Stimulated activated CD4-positive, alpha-beta T cell treated with anti-CD3 and anti-CD28 coated beads, Interleukin-1b, Interleukin-23, amount 100 ng/mL, for 1 hour (primary cell): ENCODE measurements at places on chromosomes 3 and 15.

GRCh38 chr15:68666812-68667450 is 88.1 kb downstream of the CORO2B start:
- DNase-seq, result no peak

- no peak for DNase-seq
Measured at GRCh38 chr15:35330916-35331315, 215.0 kb downstream of the DPH6 start.

- no peak for DNase-seq
Measured at GRCh38 chr15:51869060-51869421, 39.6 kb downstream of the TMOD3 start.

DNA sequence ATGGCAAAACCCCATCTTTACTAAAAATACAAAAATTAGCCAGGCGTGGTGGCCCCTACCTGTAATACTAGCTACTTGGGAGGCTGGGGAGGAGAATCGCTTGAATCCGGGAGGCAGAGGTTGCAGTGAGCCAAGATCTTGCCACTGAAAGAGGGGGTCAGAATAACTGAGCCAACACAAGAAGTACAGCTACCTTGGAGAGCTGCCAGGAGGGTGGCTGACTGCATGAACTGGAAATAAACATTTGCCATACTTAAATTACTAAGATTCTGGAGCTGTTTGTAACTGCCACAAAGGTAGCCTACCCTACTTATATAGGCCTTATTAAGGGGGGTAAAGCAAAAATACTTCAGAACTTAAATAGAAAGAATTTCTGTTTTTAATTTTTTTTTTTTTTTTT is 15.4 kb upstream of the PIK3CB start:
- DNase-seq, result no peak

DNA sequence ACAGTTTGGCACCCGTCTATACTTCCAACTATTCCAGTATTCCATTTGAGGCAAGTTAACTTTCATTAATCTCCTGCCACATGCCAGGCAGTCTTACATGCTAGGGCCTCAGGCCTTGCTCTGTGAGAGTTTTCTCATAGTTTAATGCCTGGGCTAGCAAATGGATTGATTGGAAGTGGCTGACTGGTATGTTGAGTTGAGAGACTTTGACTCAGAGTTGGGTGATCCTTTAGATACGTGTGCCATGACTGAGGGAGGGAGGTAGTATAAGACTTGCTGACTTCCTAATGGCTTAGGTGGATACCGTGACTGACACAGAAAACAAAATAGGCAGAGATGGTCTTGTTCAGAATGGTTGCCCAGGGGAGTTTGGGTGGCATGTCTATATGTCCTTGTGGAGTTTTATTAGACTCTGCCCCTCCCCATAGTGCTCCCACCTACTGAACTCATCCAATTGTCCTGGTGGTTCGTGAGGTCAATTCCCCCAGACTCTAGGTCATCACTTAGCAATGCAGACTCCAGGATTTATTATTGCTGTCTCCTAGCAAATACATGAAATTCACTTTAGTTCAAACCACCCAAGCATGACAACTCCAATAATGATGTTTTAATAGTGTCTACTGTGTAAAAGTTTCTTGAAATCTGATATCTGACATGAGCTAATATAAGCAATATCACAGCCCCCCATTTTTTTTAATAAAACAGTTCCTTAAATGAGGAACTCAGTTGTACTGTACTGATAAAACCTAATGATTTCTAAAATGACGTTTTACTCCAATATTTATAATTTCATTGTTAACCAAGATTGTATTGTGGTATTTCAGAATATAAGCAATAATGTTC is 413.9 kb upstream of the MDFIC2 start:
- DNase-seq, result no peak

GRCh38 chr3:52277071-52277964 is 1.1 kb downstream of the WDR82 start:
- peak; percentile 46 for DNase-seq

GRCh38 chr3:13495921-13496723 is 16.0 kb downstream of the HDAC11 start:
- DNase-seq, result peak; percentile 44

DNA sequence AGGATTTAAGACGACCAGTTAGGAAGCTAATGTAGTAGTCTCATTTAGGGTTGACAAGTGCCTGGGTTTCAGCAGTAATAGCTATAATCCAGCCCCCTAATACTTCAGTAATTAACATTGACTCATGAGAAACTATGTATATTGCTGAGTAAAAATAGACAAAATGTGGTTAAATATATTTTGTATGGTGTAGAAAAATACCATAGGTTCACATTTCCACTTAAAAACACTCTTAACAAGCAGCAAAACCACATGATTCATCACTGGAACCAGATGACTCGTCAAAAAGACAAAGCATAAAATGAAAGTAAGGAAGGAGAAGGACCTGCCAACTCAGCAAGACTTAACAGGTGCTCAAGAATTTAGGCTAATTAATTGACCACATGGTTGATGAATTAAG is 288.9 kb downstream of the EFHB start:
- no peak for DNase-seq

GRCh38 chr15:48266024-48266689 is 60.1 kb downstream of the SLC12A1 start:
- no peak for DNase-seq

DNA sequence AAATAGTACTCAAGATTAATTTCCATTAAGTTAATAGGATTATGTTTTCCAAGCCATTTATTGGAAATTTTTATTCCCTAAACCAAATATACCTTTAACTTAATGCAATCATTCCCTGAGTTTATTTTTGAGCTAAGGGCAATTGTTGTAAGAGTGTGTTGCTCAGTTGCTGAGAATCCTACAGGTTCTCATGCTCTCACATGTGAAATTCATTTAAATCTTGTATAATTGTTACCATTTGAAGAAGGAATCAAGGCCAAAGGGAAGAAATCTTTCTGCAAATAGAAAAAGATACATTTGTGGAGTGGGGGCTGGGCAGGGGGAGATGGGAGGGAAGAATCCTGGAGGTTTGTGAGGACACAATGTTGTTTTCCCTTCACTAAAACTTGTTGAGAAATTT is 202.7 kb upstream of the STRIT1 start:
- no peak for DNase-seq

GRCh38 chr3:141941093-141941492 is 64.7 kb downstream of the ATP1B3 start:
- DNase-seq, result no peak

DNA sequence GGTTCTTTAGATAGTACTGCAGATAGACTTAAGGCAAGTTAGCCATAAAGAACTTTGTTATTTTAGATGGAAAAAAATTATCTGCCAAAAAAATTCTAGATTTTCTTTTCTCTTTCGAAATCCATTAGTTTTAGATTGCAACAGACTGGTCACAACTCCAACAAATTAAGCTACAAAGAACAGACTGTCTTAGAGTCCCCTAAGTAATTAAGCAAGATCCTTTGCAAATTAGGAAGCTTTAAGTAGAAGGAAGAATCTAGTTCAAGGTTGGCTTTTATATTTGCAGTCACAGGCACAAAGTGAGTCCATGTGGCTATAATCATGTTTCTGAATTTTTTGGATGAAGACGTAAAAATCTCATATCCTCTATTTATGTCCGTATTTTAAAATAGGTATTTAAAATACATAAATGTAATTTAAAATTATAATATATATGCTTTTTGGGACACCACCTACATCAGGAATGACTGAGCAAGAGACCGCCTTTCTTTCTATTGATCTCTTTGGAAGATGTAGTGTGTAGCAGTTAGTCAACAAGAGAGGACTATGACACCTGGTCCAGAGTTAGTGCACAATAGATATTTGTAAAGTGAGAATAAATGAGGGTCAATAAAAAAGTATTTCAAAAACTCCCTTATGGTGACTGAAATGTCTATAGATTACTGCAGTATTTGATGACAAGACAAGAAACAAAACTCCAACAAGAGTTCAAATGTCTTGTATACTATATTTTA is 34.4 kb downstream of the TMEM45A start:
- DNase-seq, result no peak

DNA sequence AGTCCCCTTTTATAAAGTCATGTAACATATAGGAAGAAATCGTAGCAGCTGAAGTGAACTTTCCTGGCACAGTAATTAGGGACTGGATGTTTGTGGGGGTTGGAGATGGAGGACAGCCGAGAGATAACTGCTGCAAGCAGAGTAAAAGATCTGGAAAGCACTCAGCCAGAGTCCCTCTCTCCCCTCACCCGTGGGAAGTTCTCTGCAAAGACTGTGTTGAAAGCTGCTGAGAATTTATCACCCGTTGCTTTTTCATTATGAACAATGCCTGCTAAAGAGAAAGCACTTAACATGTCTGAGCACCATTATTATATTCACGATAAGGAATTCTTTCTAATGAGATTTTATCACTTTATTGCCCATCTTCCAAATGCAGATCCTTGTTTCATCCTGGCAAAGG is 248.8 kb downstream of the SHOX2 start:
- no peak for DNase-seq

DNA sequence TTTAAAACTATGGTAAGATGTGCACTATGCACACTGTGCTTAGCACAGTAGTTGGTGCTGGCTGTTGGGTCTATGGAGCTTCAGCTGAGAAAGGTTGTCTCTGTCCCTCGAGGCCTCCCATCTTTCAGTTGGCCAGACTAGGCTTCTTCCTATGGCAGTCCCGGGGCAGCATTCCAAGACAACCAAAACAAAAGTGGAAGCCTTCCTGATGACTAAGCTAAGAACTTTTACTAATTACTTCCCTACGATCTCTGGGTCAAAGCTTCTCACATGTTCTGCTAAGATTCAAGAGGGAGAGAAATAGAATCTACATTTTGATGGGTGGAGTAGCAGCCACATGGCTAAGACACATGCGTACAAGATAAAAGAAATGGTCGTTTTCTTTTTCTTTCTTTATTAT is 342.8 kb downstream of the TUSC7 start:
- DNase-seq, result no peak

DNA sequence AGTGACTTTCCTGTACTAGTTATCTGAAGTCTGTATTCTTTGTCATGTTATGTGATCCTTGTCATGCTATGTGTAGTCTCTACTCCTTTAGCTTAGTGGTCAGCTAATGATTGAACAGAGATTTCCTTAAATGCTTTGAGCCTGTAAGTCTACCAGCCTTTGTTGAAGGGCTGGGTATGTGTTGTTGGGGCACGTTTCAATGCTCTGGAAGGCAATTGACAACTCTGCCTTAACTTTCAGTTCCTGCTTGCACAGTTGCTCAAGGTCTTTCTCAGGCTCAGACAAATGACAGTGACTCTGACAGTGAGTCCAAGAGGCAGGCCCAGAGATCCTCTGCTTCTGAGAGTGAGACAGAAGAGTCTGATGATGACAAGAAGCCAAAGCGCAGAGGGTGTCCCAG is 89.3 kb downstream of the CHD2 start:
- no peak for DNase-seq

DNA sequence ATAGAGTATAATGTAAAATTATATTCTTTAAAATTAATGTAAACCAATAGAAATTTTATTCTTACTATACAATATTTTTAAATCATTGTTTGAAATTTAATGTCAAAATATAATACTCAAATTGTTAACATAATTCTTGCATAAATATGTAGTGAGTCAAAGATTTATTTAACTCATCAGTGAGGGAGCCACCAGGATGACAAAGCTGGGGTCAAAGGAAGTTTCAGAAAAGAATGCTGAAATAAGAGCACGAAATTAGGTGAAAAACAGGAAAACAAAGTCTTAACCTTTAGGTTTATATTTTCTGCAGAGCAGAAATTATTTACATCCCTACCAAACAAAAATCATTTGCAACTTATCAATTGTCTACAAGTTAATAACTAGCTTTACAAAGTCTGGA is 74.1 kb downstream of the DIPK2A start:
- DNase-seq, result no peak

GRCh38 chr3:141625506-141625905 is 112.6 kb upstream of the RNF7 start:
- no peak for DNase-seq

- DNase-seq, result no peak
Measured at GRCh38 chr3:187889601-187890404, 144.5 kb upstream of the BCL6 start.

DNA sequence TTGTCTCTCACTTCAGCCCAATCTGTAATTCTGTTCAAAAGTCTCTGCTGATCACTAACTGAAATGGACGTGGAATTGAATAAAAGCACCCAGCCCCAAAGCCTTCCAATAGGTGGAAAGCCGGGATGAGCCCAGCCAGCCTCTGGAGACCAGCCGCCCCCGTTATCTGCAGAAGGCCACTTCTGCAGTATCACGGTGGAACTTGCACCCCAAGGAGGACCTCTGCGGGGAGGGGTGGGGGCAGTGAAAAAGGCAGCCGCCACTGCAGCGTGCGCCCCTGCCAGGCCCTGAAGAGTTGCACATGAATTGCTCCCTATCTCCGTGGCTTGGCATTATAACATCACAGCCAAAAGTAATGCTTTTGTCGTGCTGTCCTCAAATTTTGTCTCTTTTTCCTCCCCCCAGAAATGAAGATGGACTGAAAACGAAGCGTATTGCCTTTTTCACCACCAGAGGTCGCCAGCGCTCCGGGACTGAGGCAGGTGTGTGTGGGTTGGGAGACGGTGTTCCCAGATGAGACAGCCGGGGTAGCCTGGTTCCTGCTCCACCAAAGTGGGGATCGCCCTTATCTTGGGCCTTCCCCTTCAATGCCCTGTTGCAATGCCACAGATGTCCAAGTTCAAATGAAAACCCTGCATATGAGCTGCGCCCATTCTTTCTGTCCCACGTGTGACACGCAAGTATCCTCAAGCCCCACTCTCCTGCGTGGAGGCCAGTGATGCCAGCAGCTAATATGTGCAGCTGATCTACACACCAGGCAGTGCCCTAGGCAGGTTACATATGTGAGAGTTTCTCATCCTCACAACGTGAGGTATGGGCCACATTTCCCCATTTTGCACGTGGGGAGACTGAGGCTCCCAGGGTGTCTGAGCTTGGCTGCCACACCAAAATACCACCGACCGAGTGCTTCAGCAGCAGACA is 96.0 kb downstream of the LRRK1 start:
- peak; percentile 61 for DNase-seq

GRCh38 chr3:58962040-58962651 is 87.7 kb downstream of the CFAP20DC start:
- no peak for DNase-seq

GRCh38 chr3:13325892-13326443 is 94.2 kb downstream of the NUP210 start:
- DNase-seq, result no peak

- no peak for DNase-seq
Measured at GRCh38 chr15:38997841-38998240, 433.2 kb upstream of the RASGRP1 start.

GRCh38 chr15:73677146-73677607 is 7.0 kb upstream of the CD276 start:
- peak; percentile 24 for DNase-seq

DNA sequence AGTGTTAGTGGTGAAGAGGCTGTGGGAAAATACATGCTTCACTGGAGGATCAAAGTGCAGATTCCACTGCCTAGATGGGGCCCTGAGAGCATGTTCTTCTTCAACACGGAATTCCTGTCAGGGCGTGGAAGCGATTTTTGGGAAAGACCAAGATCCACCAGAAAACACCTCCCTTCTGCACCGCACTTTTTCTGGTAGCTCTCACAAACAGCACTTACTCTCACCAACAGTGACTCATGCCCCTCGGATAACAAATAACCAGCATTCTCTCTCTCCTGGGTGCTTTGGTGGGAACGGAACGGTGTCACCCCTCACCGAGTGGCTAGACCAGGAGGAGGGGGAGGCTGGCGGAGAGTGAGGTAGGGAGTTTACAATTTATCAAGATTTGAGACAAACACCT is 40.1 kb downstream of the ADAMTSL3 start:
- no peak for DNase-seq
